ENCODE measurements at places on chromosomes 7 and 10.

DNA sequence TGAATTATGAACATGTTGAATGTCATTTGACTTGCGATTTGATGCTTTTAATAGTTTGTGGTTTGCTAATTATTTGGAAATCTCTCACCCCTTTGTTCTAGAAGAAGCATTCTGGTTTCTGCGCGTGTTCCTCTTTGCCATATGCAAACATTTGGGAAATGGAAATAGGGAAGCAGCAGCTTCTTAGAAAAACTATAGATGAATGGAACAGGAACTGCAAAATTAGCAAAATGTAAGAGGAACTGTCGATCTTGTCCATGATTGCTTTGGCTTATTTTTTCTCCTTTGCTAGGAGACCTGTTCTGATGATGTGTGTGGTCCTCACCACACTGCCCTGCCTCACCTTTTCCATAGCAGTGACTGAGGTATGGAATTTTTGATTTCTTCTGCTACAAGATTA is 19.0 kb downstream of the TMEM236 start:
- DNase-seq = no peak

GRCh38 chr7:97013134-97013844 is 7.9 kb downstream of the DLX6 start:
- DNase-seq = no peak

GRCh38 chr7:103714376-103714927 is 268.4 kb upstream of the SLC26A5 start:
- DNase-seq = no peak

DNA sequence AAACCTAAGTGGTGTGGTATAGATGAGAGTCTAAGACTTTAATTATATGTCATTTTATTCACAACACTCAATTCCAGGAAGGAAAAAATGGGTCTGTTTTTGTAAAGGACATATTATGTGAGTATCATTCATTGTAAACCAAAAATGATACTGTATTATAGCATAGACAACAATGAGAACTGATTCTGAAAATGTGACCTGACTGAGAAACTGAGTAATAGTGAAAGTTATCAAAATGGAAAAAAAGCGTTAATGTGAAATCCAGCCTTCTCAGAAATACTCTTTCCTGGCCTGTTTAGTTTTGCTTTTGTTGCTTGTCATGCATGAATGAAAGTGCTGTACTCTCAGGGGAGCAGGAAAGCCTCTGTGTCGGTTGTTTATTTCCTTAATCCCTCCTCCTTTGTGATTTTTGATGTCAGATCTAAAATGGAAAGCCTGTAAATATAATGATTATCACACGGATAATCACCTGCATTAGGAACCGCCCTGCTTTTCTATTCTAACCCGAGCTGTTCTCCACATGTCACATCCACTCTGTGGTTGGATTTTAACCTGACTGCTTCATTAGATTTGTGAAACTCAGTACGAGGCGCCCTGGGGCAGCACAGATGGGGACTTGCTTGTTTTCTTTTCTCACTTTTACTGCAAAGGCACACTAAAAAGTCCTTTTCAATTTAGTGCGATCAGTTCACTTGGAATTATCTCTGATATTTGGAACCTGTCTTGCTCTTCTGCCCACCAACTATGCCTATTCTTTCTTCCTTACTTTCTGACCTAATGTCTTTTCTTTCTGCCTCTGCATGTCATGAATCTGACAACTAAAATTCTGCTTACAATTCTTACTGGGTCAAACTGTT is 240.9 kb upstream of the KAT6B start:
- DNase-seq = no peak

DNA sequence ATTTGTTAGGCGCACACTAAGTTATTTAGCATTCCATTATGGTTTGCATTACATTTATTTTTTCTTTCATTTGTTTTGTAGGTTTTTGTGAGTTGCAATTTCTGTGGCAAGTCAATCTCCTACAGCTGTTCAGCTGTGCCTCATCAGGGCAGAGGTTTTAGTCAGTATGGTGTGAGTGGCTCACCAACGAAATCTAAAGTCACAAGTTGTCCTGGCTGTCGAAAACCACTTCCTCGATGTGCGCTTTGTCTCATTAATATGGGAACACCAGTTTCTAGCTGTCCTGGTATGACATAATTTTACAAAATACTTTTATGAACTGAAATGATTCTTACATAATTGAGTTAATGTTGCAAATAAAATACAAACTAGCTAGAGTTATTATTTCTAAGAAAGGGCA is 29.5 kb downstream of the MIOS start:
- DNase-seq = no peak

DNA sequence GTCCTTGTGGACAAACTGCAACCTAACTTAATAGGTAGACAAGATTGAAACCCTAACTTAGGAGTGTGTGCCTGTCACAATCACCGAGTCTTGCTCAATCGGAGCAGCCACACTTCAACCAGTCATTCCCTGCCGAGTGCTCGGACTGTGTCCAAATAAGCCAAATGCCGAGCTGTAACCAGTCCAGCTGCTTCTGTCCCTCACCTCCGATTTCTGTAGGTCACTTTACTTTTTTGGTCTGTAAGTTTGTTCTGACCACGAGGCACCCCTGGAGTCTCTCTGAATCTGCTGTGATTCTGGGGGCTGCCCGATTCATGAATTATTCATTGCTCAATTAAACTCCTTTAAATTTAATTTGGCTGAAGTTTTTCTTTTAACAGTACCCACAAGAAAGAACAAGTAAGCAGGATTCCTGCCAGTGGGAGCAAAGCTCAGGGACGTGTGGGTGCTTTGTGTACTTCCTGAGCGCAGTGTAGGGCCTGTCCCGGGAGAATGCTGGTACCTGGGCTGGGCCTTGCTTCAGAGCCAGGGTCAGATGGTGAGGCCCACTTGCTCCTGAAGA is 140.1 kb downstream of the ACTR3B start:
- DNase-seq = no peak

- DNase-seq = no peak
Measured at GRCh38 chr10:687583-688311, 1.7 kb downstream of the DIP2C start.

DNA sequence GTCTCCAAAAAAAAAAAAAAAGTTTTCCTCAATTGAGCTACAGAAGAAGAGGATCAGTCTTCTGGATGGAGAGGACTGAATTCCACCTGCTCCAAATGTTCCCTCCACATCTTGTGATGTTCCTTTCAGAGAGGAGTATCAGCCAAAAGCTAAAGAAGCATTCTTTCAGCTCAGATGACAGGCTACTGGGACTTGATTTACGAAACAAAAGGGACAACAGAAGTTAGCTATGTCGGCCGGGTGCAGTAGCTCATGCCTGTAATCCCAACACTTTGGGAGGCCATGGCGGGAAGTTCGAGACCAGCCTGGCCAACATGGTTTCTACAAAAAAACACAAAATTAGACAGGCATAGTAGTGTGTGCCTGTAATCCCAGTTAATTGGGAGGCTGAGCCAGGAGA is 7.4 kb downstream of the DAGLB start:
- DNase-seq = no peak

GRCh38 chr7:33336820-33337219 is 207.5 kb downstream of the BBS9 start:
- no peak for DNase-seq

- DNase-seq = no peak
Measured at GRCh38 chr7:23593706-23594105, 3.5 kb upstream of the CCDC126 start.

DNA sequence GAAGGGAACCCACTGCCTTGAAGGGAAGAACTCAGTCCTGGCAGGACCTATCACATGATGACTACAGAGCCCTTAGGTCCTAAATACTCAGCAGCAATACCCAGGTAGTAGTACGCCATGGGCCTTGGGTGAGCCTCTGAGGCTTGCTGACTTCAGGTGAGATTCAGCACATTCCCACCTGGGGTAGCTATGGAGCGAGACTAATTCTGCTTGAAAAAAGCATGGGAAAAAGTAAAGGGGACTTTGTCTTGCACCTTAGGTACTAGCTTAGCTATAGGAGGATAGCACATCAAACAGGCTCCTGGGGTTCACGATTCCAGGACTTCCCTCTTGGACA is 98.2 kb upstream of the MEOX2 start:
- no peak for DNase-seq

DNA sequence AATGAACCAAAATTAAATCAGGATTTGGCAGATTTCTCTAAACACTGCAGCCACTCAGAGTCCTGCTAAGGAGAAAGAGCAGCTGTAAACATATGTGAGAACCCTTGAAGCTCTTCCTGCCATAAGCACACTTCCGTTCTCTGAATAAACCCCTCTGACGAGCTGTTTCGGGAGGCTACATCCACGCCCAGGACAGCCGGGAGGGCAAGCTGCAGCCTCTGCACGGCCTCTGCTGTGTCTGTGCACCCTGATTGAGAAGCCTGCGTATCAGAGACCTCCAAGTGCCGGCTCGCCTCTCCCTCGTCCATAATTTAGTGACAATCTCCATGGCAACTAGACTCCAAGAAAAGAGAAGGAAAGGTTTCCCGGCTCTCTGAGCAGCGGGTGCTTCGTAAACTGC is 114.4 kb downstream of the PTPRN2 start:
- DNase-seq = no peak

DNA sequence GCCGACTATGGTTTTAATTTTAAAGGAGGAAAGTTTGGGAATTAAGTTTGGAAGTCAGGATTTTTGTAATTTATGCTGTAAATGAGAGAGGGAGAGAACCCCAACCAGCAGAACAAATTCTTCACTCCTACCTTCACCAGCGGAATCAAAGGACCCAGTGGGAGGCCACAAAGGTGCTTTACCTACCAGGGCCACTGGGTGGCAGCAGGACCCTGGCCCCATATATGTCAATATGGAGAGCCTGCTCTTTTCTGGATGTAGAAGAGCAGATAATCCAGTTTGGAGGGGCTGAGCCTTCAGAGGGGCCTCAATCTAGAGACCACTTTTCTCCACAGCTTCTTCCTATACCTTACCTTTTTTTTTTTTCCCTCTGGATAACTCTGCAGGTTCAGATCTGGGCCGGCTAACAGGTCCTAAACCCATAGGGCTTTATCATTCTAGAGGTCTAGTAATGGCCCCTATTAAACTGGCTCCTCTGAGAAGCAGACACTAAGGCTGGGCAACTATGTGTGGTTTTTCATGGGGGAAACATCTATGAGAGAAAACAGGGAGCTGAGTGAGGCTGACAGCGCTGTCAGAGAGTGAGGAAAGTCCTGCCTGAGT is 8.5 kb upstream of the SCD start:
- DNase-seq = peak; percentile 56

DNA sequence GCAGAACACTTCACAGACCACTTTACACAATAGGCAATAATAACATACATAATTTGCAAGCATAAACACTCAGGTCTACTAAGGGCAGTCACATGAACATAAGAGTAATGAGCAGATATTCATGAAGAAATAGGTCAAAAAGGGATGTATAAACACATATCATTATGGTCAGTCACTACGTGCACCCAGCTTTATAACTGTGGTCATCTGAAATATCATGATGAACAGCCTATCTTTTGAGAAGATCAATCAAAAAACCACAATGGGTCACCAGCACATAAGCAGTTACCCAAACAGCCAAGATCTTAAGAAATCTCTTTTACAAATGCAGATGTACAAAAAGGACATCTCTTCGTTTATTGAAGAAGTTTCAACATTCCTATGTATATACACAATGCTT is 35.5 kb upstream of the DRGX start:
- DNase-seq = no peak

- no peak for DNase-seq
Measured at GRCh38 chr7:106566196-106566595, 94.8 kb downstream of the CCDC71L start.
